ENCODE measurements at places on chromosomes 2 and 18.
A peak's percentile ranks its signal among the peaks of the same experiment; 100 is the strongest.

DNA sequence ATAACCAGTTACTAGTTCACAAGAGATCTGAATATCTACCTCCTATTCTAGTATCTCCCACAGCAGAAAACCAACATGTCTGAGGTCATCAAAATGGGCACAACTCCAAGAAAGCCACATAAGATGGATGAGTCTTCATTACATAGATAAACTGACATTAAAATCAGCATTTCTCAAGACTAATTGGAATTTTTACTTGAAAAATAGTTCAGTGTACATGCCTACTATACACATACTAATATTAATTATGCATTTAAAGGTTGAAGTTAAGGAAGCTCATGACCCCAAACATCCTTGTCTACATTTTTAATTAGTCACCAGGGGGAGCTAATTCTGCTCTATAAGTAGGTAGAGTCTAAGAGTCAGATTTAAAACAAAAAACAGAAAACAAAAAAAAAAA lies 41.9 kb downstream of the ZNF521 start:
- peak; percentile 81 for DNase-seq

DNA sequence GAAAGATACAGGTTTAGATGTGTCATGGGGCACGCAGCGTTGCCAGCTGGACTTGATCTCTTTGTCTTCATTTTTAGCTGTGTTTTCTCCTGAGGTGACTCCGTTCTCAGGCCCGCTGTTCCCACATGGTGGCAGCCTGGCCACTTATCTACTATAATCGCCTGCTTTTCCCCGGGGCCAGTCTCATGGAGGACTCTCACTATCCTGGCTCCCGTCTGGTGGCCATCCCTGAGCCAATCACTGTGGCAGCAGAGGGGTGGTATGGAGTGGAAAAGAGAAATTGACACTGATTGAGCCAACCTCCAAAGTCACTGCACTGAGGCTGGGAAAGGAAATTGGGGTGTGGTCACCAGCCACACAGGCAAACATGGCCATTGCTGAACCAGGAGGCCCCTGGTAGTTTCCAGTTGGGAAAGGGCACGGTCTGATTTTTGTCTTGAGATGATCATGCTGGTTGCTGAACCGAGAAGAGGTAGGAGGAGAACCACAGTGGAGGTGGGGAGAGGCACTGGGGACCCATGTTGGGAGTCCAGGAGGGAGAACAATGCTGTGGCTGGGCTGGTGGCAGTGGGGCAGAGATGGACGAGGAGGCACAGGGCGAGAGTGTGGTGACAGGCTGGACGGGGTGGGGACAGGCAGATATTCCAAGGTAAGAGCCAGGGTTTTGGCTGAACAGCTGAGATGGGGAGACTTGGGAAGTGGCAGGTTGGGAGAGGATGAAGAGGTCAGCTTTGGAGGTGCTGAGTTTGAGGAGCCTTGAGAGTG lies 45.6 kb downstream of the KCNIP3 start:
- DNase-seq, result no peak

DNA sequence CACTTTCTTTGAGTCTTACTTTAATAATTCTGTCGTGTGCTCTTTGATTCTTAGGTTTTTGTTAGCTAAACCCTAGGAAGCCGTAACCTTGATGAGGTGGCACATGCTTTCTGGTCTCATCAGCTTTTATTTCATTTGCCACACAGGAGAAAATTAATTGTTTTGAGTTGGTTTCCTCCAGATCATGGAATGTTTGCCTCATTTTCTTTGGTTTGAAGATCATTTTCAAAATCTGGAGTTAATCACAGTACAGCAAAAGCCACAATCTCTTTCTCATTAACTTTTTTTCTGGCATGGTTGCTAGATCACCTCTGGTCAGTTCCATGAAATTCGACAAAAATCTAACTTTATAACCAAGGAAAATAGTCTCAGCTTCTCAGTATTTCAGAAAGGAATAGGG lies 182.9 kb downstream of the MYO1B start:
- DNase-seq, result peak; percentile 44

GRCh38 chr18:36127836-36128529 lies 1.2 kb downstream of the SLC39A6 start:
- DNase-seq, result peak; percentile 12

DNA sequence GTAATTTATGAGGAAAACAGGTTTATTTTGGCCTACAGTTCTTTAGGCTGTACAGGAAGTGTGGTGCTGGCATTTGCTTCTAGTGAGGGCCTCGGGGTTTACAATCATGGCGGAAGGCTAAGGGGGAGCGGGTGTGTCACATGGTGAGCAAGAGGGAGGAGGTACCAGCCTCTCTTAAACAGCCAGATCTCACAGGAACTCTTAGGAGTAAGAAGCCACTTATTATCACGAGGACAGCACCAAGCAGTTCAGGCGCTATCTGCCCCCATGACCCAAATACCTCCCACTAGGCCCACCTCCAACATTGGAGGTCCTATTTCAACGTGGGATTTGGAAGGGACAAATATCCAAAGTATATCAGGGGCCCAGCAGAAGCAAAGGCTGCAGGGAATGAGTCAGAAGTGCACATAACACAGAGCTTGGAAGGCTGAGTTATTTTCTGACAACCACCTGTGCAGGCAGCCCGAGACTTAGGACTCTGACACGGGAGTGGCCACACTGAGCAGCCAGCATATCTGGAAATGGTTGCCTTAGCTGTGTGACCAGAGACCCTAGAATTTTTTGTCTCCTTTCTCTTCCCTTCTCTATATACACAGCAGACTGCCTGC lies 170.9 kb downstream of the PRPF40A start:
- DNase-seq, result no peak

DNA sequence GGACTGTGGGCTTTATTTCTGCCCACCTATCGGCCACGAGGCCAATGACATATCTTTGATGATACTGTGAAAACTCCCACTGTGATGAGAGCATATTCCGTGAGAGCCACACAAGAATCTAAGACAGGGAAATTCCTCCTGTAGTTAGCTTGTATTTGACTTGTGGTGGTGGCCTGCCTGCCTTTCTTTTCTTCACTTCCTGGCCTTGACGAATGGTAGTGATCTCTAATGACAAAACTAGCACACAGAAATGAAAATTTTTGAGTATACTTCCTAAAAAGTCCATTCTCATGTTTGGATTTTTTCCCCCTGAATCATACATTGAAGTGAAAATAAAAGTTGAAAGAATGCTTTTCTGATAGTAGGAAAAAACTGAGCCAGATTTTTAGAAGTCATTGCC lies 94.4 kb downstream of the MGAT5 start:
- peak; percentile 70 for DNase-seq

DNA sequence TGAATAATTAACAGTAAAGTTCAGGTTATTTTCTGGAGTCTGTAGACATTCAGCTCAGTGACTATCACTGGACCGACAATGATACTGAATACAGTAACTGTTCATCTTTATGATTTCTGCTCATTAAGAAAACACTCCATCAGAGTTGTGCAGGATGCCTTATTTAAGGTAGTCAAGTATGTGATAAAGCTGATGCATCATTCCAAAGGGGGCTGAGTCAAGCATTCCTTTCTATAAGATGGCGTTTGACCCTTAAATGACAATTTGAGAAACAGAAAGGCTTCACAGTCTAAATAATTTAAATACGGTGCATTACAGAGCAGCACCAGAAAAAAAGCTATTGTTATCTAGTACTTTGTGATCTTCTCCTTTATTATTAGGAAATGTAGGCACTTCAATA lies 131.1 kb downstream of the CDH2 start:
- peak; percentile 56 for DNase-seq

DNA sequence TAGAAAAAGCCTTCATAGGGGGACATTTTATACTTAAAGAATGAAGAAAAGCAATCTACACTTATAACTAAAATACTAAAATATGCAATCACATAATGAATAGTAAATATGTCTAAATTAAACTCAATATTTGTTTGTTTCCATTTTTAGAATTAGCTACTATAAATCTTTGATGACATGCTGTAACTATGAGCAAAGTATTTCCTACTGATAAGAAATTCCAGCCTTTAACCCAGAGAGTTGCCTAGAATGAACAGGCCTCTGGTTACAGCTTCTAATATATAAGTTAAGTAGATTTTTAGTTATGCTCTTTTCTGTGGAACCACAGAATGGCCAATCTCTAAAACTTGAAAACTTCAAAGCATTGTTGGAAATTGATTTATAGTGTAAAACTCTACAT lies 1465.6 kb upstream of the ZEB2 start:
- DNase-seq, result no peak

DNA sequence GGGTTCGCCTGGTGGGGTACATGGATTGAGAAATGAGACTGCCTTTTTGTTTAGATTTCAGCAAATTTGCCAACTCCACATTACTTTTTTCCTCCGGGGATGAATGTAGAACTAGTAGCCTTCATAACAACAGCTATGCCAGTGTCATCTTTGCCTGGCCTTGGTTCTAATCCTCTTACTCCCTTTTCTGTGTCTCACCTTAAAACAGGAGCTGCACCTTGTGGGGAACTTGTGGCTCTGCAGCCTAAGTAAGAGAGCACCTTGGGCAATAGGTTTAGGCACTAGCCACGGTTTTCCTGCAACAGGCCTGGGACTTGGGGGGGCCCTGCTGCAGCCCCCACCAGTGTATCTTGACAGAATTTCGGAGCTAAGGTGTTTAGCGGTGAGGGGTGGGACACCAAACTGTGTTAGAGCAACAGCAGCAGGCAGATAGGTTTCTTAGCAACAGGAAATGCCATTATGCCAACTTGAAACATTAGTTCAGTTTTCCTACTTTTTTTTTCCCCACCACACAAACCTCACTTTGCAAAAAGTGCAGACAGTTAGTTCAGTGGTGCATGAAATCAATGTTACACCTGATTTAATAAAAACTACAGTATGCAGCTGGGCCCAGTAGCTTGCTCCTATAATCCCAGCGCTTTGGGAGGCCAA lies 173.7 kb downstream of the PRKCE start:
- no peak for DNase-seq

- peak; percentile 25 for DNase-seq
Measured at GRCh38 chr2:119106301-119106897, 52.2 kb downstream of the C1QL2 start.

GRCh38 chr18:25647404-25647803 lies 295.4 kb upstream of the ZNF521 start:
- DNase-seq, result no peak

- no peak for DNase-seq
Measured at GRCh38 chr2:33967103-33967502, 368.0 kb upstream of the FAM98A start.

- no peak for DNase-seq
Measured at GRCh38 chr2:190789074-190790004, 91.3 kb upstream of the GLS start.

GRCh38 chr2:773256-774160 lies 96.3 kb upstream of the TMEM18 start:
- DNase-seq, result no peak

DNA sequence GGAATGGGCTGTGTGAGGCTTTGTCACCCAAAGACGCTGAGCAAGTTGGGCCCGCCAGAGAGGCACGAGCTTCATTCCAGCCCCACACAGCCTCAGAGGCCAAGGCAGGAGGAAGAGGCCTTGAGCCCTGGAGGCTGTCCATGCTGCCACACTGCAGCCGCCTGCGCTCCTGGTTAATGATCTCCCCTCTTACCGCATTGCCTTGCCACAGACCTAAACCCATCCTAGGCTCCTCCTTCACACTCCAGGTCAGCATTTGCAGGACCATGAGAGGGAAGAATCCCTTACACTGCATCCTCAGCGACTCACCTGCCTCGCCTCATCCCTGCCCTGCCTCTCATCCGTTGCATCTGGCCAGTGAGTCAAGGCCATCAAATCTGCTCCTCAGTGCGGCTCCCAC lies 24.6 kb downstream of the KIF3C start:
- no peak for DNase-seq

DNA sequence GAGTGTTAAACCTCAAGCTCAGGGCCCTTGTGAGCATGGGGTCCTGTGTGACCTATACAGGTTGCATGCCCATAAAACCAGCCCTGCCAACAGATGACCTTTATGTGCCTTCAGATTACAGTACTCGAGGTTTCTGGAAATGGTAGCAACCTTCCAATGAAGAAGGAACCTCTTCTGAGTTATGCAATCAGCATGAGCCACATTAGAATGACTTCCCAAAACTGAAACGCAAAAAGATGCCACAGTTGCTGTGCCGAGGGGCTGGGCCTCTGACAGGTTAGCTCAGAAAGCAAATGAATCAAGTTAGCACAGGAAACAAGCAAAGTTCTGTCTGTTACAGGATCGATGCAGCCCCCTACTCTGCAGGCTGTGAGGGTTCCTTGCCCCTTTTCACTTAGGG lies 37.7 kb downstream of the TGFA start:
- DNase-seq, result no peak

DNA sequence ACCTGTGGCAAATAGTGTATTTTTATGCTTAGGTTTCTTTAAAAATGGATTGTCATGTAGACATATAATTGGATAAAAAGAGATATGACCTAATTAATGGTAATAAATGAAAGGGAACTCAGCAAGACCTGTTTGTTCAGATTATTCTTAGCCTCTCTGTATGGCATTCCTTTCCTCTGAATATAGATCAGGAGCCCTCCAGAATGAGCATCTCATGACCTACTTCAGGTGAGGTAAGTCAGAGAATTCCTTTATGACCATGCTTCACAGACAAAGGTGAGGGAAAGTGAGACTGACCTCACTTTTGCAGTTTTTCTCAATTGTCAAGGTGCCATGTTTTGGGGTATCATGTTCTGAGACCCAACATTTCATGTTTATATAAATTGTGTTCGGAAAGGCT lies 1744.3 kb upstream of the PIK3C3 start:
- no peak for DNase-seq

- DNase-seq, result no peak
Measured at GRCh38 chr2:160388464-160389263, 104.9 kb downstream of the RBMS1 start.

DNA sequence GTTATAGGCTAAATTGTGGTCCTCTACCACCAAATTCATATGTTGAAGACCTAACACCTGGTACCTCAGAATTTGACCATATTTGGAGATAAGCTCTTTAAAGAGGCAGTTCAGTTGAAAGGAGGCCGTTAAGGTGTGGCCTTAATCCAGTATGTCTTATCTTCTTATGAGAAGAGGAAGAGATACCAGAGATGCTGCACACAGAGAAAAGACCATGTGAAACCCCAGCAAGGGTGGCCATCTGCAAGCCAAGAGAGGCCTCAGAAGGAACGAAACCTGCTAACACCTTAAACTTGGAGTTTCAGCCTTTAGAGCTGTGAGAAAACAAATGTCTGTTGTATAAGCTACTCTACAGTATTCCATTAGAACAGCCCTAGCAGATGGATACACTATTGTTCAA lies 528.1 kb upstream of the DCC start:
- DNase-seq, result no peak

- DNase-seq, result peak; percentile 27
Measured at GRCh38 chr2:29655391-29656086, 265.8 kb downstream of the ALK start.

- DNase-seq, result peak; percentile 74
Measured at GRCh38 chr2:182018218-182018617, 32.6 kb downstream of the PPP1R1C start.

- DNase-seq, result no peak
Measured at GRCh38 chr2:11542275-11542819, 8.5 kb downstream of the GREB1 start.
